NCI-H2029 treated with DMSO at 0.1 percent for 48 hours (cell line): ENCODE measurements at places on chromosomes 2 and 18.

GRCh38 chr2:215439404-215439803 is 3.5 kb upstream of the FN1 start:
- no peak for DNase-seq

- no peak for DNase-seq
These were observed 20.7 kb upstream of the OSBPL6 start for GRCh38 chr2:178173657-178174056.

- DNase-seq = no peak
These were observed 103.4 kb downstream of the ALPK2 start for GRCh38 chr18:58525517-58525916.

GRCh38 chr18:33839452-33840211 is 261.6 kb downstream of the ASXL3 start:
- DNase-seq = peak; percentile 80

DNA sequence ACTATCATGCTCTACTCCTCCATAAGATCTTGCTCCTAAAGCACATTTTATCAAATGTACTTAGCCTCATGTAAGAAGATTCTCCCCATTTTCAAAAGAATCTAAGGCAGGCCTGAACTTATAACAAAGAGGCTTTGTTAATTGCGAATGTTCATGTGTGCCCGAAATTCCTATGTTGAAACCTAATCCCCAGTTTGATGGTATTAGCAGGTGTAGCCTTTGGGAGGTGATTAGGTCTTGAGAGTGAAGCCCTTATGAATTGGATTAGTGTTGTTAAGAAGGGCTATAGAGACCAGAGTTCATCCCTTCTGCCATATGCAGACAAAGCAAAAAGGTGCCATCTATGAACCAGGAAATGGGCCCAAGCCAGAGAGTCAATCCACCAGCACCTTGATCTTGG is 234.5 kb downstream of the PAX3 start:
- DNase-seq = no peak

DNA sequence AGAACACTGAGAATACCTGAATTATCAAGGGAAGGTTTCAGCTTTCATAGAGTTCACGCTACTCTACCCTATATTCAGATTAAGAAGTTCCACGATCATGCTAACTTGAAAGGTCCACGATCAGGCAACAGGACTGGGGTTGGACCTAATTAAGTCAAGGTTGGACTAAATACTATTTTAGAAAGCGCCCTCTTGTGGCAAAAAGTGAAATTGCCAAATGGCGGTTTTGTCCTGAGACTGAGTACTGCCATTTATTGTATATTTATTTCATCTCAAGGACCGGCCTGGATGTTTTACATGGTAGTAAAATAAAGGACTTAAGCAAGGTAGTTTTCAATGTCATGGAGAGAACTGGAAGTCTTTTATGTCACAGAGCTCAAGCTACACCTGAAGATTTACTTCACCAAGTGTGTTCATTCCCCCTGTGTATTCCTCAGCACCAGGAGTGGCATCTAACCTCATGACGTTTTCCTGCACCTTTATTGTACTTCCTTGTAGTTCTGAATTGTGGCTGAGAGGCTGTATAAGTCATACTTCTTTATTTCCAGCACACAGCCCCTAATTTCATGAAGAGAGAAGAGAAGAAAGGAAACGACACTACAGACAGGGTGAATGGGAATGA is 56.8 kb downstream of the SRD5A2 start:
- peak; percentile 51 for DNase-seq

DNA sequence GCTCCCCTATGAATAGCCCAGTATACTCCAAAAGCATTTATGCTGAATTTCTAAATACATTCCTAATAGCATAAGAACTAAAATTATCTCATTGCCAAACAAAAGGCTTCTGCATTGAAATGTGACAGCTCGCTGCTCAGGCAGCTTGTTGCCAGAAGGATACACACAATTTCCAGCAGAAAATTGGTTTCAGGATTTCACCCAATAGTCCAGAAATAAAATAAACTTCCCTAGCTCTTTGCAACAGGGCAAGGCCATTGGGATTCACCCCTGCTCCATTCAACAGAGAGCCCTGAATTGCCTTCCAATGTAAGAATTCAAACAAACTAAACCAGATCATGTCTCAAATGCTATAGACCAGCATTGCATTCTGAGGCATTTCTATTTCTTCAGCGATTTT is 70.7 kb downstream of the RBM43 start:
- no peak for DNase-seq

DNA sequence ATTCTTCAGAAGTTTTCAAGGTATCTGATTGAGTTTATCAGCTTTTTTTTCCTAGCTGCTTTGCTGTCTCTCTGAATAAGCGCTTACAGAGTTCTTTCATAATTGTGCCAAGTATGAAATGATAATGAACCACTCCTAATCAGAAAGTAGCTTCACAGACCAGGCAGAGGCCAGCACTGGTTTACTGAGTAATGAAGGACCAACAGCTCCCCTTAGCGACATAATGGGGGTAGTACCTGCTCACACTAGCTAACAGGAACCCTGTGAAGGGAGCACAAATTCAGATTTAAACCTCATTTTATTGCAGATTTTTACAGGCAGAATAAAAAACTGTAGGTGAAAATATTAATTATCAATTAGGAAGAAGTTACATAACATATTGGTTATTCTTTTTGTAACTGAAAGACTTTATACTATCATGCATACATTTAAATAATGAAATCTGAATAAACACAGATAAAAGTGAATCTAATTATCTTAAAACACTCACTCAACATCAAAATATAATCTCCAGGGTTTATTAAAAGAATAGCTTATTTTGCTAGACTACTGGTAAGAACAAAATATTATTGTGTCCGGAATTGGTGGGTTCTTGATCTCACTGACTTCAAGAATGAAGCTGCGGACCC is 53.7 kb upstream of the LRRC30 start:
- DNase-seq = peak; percentile 8

DNA sequence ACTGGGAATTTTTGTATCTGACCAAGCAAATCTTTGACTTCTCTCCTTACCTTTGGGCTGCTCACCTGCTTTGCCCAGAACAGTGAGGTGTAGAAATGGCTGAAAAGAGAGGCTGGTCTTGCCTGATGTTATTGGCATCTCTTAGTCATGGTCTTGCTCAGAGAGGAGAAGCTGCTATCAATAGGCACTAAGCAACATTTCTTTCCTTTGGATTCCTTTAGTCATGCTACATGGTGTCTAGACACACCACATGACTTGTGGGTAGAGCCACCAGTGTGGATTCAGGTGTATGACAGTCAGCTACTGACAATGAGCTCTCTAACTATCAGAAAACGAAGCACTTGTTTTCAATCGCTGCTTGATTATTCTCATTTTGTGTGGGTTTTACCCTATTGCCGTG is 341.3 kb upstream of the DCC start:
- no peak for DNase-seq

GRCh38 chr18:2878656-2879330 is 32.0 kb downstream of the EMILIN2 start:
- DNase-seq = no peak

GRCh38 chr2:180690611-180691010 is 289.8 kb upstream of the UBE2E3 start:
- DNase-seq = no peak

DNA sequence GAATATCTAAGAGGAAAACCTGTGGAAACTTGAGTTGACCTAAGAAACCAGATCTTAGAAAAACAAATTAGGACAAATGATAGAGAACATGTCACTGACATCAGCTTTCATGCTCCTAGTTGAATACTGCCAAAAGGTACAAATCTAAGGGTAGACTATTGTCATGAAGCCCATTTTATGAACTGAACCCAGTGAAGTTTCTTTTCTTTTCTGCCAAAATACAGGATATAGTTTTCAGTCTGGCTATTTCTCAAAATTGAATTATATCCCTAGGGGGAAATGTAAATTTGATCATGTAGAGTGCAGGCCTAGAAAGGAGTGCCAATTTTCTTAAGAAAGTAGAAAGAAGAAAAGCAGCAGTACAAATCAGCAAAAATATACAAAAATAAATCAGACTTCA is 46.6 kb downstream of the FSIP2 start:
- DNase-seq = no peak

- no peak for DNase-seq
These were observed 8.4 kb downstream of the NCAPH start for GRCh38 chr2:96344011-96344410.

- no peak for DNase-seq
These were observed 724 bp downstream of the FTCDNL1 start for GRCh38 chr2:199850218-199850717.

DNA sequence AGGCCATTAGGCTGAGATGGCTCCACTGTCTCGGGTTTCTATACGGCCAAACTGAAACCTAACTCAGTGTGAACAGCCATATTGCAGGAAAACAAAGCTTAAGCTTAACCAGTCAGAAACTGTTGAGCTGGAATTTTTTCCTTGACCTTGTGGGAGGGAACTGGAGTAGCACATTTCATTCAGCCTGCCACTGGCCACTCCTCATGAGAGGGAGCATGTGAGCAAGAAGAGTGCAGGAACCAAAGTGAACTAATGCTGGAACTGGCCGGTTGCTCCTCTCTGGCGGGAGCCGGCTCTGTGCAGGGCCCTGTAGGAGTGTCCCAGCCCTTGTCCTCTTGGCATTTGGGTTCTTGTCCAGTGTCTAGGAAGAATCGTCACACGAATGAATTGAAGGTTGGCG is 5.9 kb upstream of the POLE4 start:
- DNase-seq = no peak

- no peak for DNase-seq
These were observed 97.9 kb upstream of the TAF1B start for GRCh38 chr2:9745153-9745899.

DNA sequence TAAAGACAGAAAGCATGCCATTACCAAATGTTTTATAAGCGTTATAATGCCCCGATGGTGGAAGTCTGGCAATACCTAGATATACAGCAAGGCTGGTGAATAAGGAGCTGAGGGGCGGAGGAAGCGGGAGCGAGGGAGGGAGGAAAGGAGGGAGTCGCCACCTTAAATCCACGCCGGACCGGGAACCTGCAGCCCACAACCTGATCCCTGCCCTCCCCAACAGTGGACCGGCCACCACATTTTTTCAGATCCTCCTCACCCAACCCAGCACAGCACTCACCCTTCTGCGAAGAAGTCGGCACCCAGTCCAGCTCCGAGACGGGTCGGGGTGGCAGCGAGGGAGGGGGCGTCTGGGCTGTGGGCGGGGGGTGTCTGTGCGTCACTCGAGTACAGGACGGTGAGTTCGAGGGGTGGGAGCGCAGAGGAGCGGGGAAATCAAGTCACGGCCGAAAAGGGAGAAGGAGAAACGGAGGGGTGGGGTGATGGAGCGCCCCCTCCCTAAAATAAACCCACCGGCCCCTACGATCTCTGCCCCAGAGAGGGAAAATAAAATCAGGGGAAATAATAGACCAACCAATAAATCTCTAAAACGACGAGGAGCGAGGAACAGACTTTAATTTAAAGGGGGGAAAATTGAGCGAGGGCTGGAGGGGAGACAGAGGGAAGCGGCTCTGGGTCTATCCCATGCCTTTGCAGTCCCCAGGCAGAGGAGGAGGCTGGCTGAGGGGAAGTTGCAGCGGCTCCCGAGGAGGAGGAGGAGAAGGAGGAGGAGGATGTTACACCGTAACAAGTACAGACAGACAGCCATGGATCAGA is 96.5 kb upstream of the SERTAD2 start:
- no peak for DNase-seq

DNA sequence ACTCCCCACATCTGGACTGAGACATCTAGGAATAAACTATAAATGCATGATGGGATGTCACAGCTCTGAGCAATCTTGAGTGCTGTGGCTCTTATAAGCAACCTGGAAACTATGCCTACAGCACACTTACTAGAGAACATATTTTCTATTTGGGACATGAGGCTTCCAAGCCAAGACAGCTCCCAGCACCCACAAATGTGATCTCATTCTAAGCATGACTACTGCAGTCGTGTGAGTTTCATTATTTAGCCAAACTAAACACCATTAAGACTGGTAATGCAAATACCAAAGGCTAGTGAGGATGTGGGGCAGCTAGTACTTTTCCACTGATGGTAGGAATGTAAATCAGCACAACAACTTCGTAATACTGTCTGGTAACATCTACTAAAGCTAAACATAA is 72.5 kb downstream of the RTTN start:
- DNase-seq = no peak

DNA sequence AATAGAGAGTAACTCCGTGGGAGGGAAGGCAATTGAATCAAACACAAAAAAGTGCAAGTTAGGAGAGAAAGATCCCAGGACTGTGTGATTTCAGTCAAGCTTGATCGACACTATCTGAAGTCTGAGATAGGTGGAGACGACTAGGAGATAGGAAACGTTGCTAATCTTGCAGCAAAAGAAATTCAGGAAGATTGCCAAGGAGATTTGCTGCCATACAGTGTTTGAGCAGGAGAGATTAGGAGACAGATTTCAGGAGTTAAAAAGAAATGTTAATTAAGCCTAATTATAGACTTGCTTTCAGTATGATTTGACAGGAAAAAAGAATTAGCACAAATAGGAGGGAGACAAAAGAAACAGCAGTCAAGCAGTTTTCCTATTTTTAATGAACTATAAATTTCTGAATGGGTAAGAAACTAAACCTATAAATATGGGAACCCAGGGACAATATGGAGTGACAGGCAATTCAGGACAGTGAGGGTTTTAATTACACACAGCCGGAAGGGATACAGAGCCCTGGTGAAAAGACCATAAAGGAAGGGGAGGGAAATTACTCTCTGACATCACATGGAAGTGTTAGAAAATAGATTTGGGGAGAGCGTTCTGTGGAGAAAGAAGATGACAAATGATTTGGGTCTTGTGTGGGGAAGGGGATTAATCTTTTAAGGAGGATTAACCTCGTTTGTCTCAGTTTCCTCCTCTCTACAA is 72.6 kb downstream of the SUCLG1 start:
- no peak for DNase-seq

DNA sequence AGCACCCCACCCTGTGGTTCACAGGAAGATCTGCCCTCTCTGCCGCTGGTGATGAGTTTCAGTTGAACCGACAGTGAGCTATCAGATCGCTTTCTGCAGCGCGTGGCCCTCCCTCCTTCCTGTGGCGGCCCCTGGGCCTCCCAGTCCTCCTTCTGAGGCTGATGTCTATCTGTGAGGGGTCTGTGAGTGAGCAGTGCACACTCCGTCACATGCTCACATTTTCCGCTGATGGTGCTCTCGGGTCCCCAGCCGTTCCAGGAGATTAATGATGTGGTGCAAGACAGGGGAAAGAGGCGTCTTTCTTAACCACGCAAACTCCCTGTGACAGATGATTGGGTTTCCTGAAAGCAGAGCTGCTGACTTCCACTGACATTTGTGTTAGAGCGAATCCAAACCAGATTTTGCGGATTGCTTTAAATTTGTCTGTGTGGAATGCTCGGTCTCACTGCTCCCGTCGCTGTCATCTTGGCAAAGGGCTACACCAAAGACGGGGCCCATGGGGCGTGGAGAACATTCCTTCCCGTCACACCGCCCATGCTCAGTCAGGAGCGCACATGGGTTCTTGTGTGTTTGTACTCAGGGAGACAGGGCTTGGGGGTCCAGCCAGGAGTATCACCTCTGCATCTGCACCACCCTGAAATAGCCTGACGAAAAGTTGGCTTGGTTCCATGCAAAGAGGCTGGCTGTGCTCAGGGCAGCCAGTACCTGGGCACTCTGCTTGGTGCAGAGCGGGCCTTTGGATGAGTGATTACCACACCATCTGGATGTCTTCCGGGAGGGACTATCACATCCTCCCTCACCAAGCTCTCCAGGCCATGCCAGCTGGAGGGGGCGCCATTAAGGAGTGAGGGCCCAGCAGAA is 154.7 kb upstream of the HS6ST1 start:
- DNase-seq = no peak
